ENCODE measurements at places on chromosomes 16 and 17.

- no peak for DNase-seq
- H3K36me3 ChIP-seq: peaks cover 58% of the 10 kb centered on the region
- no peak overlapping the region for H3K4me3 ChIP-seq
- no peaks in the 10 kb centered on the region for H3K27me3 ChIP-seq
- peak overlapping the region; percentile 77 for H3K27ac ChIP-seq
Observed at GRCh38 chr16:22353933-22354541, 20.4 kb downstream of the CDR2 start.

- no peaks in the 10 kb centered on the region for H3K36me3 ChIP-seq
- H3K4me3 ChIP-seq: no peak overlapping the region
- H3K4me1 ChIP-seq: no peaks in the 10 kb centered on the region
- no peak overlapping the region for H3K27ac ChIP-seq
Observed at GRCh38 chr17:9408381-9408780, 167.2 kb downstream of the STX8 start.

DNA sequence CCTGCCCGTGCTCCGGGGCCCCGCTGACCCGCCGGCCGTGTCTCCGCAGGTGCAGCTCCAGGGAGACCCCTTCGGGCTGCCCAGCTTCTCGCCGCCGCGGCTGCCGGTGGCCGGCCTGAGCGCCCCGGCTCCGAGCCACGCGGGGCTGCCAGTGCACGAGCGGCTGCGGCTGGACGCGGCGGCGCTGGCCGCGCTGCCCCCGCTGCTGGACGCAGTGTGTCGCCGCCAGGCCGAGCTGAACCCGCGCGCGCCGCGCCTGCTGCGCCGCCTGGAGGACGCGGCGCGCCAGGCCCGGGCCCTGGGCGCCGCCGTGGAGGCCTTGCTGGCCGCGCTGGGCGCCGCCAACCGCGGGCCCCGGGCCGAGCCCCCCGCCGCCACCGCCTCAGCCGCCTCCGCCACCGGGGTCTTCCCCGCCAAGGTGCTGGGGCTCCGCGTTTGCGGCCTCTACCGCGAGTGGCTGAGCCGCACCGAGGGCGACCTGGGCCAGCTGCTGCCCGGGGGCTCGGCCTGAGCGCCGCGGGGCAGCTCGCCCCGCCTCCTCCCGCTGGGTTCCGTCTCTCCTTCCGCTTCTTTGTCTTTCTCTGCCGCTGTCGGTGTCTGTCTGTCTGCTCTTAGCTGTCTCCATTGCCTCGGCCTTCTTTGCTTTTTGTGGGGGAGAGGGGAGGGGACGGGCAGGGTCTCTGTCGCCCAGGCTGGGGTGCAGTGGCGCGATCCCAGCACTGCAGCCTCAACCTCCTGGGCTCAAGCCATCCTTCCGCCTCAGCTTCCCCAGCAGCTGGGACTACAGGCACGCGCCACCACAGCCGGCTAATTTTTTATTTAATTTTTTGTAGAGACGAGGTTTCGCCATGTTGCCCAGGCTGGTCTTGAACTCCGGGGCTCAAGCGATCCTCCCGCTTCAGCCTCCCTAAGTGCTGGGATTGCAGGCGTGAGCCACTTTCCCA is 5.9 kb downstream of the CTF1 start:
- no peaks in the 10 kb centered on the region for H3K27me3 ChIP-seq
- H3K4me1 ChIP-seq: peaks cover 60% of the 10 kb centered on the region
- peaks cover 7% of the 10 kb centered on the region for H3K36me3 ChIP-seq
- peak; percentile 73 for DNase-seq
- peak overlapping the region; percentile 95 for H3K27ac ChIP-seq
- H3K4me3 ChIP-seq: peak overlapping the region; percentile 94

DNA sequence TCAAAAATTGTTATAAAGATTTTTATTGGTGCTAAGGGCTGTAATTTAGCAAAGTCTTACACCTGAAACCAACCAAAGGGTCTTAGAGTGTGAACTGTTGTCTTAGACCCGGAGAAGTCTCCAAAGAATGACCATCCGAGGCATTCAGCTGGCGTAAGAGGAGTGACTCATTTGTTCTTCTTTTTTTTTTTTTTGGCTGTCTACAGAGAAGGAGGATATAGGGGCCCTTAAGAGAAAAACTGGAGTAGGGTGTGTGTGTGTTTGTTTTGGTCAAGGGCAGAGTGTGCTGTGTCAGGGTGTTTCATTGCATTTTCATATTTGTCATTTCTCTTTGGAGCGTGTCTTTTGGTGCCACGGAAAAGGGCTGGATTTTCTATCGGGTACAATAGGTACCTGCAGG is 508.0 kb downstream of the WWOX start:
- peaks cover 5% of the 10 kb centered on the region for H3K4me1 ChIP-seq
- no peaks in the 10 kb centered on the region for H3K27me3 ChIP-seq
- no peak overlapping the region for H3K27ac ChIP-seq
- no peak overlapping the region for H3K4me3 ChIP-seq

GRCh38 chr17:30517786-30518185 is 40.6 kb downstream of the GOSR1 start:
- H3K4me1 ChIP-seq: no peaks in the 10 kb centered on the region
- H3K4me3 ChIP-seq: no peak overlapping the region
- peaks cover 39% of the 10 kb centered on the region for H3K36me3 ChIP-seq
- DNase-seq: no peak

DNA sequence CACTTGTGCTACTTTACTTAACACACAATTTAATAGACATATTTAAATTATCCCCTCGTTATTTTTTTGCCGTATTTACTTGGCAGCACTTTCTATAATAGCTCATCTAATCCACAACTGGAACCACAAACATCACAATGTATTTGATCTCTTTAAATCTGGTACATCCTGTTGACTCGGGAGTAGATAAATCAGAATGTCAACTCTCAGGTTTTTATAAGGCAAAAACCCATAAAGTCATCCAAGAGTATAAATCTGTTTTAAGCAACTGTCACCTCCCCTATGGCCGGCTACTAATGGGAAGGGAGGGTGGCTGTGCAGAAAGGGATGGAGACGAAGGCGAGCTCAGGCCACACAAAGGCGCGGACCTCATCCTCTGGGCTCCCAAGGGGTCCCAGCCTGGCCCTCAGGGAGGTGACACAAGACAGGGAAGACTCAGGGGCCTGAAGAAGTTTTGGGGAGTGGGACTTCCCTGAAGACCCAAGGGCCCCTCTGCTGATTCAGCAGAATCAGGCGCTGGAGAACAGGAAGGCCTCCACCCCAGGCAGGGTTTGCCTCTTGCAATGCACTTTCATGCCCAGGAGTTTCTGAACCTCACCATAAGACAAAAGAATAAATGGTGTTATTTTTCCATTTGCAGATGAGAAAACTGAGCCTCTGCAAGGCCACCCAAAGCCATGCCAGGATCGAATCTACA is 122.5 kb downstream of the ZNF423 start:
- H3K4me3 ChIP-seq: no peak overlapping the region
- DNase-seq: no peak
- H3K27me3 ChIP-seq: peaks cover 8% of the 10 kb centered on the region
- H3K27ac ChIP-seq: no peak overlapping the region
- no peaks in the 10 kb centered on the region for H3K4me1 ChIP-seq

GRCh38 chr17:45332505-45332904 is 15.7 kb upstream of the MAP3K14 start:
- peaks cover 6% of the 10 kb centered on the region for H3K27me3 ChIP-seq
- no peaks in the 10 kb centered on the region for H3K36me3 ChIP-seq
- H3K4me1 ChIP-seq: peaks cover 23% of the 10 kb centered on the region
- no peak overlapping the region for H3K27ac ChIP-seq
- no peak overlapping the region for H3K4me3 ChIP-seq

GRCh38 chr16:54677308-54677950 is 253.2 kb upstream of the IRX5 start:
- H3K27ac ChIP-seq: no peak overlapping the region
- no peak overlapping the region for H3K4me3 ChIP-seq
- H3K4me1 ChIP-seq: no peaks in the 10 kb centered on the region
